B cell (primary cell): ENCODE measurements at places on chromosomes 12 and 14.

- no peak for DNase-seq
Observed at GRCh38 chr12:86170051-86170450, 86.1 kb downstream of the MGAT4C start.

DNA sequence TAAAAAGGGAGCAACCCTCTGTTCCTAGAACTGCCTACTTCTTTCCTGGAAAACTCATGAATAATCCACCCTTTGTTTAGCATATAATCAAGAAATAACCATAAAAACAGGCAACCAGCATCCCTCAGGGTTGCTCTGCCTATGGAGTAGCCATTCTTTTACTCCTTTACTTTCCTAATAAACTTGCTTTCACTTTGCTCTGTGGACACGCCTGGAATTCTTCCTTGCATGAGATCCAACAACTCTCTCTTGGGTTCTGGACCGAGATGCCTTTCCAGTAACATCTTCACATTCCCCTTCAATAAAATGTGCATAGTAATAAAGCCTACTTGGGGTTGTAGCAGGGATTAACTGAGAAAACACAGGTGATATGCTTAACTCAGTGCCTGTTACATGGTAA is 286.4 kb upstream of the AMIGO2 start:
- no peak for DNase-seq

DNA sequence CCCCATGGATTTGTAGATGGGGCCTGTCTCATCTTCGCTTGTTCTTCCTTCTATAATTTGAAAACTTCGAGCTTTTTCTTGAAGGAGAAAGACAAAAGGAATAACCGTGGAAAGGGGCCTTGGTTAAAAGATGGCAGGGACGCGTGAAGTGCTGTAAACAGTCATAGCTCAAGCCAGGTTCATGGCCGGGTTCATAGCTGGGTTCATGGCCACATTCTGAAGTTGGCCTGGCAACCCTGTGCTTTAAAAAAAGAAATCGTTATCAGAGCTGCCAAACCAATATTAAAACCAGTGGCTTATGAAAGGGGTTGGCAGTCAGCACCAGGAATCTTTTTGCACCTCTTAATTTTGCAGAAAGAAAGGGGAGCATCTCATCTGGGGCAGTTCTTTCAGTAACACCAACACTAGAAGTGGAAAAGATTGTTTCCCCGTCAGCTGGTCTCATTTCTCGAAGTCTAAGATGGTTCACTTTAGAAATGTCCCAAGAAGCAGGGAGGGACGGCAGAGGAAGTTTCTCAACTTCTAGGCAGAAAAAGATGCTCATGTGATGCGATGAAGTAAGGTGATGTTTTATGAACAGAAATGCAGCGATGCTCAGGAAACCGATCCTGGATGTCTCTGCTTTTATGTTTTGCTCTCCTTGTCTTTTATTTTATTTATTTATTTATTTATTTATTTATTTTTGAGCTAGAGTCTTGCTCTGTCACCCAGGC is 193.1 kb upstream of the TBX3 start:
- DNase-seq: no peak

DNA sequence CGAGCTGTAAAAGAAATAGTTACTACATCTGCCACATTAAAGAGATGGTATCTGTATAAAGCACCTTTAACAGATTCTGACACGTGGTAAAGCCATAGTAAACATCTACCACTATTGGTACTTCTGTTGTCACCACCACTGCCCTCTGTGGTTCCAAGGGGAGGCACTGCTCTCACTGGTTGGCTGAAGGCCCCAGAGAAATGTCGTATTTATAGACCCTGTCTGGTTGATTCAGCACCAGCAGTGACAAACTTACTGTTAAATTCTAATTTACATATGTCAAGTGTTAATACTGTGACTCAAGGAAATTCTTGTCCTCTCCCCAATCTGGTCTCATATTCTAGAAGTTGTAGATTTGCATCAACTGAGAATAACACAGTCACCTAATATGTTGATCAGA is 281.1 kb downstream of the ERC1 start:
- DNase-seq: no peak

- DNase-seq: no peak
Observed at GRCh38 chr12:107351713-107352112, 258.4 kb upstream of the CRY1 start.

GRCh38 chr14:25110106-25110505 is 60.2 kb upstream of the STXBP6 start:
- no peak for DNase-seq

DNA sequence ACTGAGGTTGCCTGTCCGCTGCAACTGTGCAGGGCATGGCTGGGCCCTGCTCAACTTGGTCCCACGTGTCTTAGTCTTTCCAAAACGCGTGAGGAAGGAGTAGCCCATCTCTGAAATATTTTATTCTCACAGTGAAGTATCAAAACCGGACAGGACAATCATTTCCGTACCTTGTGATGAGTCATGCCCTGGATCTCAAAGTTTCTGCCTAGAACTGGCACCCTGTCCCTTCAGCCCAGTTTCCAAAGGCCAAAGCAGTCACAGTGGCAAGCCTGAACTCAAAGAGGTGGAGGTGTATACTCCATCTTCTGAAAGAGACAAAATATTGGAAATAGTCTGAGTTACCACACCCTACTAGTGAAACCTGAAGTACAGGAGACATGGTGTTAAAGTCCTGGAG is 28.5 kb upstream of the SRGAP1 start:
- no peak for DNase-seq

DNA sequence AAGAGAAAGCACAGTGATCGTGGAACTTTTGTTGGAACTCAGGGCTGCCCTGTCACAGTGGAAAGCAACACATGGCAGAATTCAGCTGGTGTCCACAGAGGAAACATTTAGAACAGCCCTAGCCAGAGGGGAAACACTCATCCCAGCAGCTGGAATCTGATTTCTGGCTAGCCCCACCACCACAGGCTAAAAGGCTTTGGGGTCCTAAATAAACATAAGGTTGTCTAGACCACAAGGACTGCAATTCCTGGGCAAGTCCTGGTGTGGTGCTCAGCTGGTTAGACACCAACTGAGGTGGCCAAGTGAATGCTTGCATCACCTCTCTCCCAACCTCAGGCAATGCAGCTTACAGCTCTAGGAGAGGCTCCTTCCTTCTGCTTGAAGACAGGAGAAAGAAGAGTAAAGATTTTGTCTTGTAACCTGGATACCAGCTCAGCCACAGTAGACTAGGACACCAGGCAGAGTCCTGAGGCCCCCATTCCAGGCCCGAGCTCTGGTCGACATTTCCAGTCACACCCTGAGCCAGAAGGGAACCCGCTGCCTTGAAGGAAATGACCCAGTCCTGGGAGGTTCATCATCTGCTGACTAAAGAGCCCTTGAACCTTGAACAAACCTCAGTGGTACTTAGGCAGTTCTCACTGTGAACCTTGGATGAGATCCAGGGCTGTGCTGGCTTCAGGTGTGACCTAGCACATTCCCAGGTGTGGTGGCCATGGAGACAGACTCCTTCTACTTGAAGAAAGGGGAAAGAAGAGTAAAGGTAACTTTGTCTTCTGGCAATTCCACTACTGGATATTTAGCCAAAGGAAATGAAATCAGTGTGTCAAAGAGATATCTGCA is 85.4 kb upstream of the PLXNC1 start:
- no peak for DNase-seq

DNA sequence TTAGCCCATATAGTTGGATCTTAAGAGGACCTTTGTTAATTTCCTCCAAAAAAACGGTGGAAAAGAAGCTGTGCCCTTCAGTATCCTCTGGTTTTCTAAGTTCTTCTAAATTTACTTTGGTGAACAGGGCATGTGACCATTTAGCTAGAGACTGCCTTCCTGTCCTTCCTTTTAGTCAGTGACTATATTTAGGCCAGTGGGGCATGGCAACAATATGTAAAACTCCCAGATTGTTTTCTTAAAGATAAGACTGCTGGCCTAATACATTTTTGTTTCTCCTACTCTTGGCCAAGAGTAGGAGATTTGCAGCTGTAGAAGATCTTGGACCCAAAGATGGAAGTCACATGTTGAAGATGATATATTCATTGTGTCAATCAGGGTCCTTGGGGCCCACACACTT is 325.1 kb upstream of the DCN start:
- no peak for DNase-seq

DNA sequence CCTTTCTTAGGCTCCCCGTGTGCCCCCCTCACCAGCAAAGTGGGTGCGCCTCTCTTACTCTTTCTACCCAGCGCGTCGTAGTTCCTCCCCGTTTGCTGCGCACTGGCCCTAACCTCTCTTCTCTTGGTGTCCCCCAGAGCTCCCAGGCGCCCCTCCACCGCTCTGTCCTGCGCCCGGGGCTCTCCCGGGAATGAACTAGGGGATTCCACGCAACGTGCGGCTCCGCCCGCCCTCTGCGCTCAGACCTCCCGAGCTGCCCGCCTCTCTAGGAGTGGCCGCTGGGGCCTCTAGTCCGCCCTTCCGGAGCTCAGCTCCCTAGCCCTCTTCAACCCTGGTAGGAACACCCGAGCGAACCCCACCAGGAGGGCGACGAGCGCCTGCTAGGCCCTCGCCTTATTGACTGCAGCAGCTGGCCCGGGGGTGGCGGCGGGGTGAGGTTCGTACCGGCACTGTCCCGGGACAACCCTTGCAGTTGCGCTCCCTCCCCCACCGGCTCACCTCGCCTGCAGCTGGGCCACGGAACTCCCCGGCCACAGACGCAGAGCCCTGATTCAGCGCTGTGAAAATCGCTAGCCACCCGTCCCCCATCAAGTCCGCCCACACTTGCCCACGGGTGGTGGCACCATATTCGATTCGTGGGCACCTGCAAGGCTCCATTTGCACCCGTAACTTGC is 1.3 kb downstream of the TMEM233 start:
- DNase-seq: no peak

DNA sequence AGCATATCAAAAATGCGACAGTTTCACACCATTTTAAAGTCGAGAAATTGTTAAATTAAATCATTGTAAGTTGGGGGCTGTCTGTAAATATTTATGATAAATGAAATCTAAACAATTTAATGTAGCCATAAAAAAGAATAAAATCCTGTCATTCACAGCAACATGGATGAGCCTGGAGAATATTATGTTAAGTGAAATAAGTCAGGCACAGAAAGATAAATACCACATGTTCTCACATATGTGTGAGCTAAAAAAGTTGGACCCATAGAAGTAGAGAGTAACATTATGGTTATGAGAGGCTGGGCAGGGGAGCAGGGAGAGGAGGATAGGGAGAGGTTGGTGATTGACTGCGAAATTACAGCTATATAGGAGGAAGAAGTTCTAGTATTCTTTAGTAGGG is 135.9 kb downstream of the GARIN6 start:
- DNase-seq: no peak
